Glomerular endothelial cell (primary cell): ENCODE measurements at places on chromosomes 11 and 22. TPM values are rescaled to one million over a fixed set of nuclear protein-coding genes. Genes with fewer than 3 reads are reported as not detected.

DNA sequence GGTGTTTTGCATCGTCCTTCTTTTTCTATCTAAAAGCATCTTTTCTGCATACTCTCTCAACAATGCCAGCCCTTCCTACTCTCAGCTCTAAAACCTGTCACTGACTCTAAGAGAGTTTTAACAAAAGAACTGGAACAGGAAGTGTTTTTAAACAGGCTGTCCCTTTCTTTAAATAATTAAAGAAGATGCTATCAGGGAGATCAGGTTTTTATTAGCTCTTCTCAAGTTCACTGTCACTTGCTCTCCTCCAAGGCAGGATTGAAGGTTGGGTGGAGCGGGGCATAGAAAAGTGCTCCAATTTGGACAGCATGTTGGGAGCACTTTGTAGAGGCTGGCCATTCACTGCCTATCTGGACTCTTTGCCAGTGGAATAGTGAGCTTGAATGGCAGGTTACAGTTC, 56.4 kb upstream of the BARX2 start:
- DNase-seq: no peak

DNA sequence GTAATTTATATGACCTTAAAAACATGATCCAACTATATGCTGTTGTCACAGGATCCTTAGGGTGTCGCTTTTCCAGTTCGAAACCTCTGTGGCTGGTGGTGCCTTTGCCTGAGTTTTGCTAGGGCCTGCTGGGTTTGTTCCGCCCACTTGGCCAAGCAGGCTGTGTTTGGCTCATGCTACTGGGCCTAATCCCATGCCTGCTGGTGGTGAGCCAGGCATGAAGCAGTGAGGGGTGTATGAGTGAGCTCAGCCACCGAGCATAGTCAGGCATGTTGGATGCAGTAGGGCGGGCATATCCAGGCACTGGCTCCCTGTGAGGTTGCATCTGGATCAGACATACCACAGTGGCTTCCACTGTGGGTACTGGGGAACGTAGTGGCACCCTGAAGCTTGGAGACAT, 16.3 kb downstream of the NPAT start:
- no peak for DNase-seq

DNA sequence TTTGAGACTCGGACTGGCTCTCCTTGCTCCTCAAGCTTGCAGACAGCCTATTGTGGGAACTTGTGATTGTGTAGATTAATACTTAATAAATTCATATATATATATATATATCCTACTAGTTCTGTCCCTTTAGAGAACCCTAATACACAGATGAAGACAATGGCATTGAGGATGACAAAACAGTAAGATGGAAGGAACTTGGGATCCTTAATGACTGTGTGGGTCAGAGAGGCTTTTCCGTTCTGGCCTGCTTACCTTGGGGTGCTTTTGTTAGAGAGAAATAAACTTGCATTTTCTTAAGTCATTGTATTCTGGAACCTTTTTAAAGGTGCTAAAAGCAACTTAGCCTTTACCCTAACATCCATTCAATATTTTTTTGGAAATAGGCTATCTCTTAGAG, 49.6 kb upstream of the RRAS2 start:
- DNase-seq: no peak

GRCh38 chr11:134292661-134293060, 16.5 kb downstream of the GLB1L3 start:
- no peak for DNase-seq

GRCh38 chr22:20604776-20605221, 97.4 kb downstream of the MED15 start:
- no peak for DNase-seq

The CSTPP1 gene
- total RNA-seq: 25.9 and 33.5 TPM in 2 replicates

DNA sequence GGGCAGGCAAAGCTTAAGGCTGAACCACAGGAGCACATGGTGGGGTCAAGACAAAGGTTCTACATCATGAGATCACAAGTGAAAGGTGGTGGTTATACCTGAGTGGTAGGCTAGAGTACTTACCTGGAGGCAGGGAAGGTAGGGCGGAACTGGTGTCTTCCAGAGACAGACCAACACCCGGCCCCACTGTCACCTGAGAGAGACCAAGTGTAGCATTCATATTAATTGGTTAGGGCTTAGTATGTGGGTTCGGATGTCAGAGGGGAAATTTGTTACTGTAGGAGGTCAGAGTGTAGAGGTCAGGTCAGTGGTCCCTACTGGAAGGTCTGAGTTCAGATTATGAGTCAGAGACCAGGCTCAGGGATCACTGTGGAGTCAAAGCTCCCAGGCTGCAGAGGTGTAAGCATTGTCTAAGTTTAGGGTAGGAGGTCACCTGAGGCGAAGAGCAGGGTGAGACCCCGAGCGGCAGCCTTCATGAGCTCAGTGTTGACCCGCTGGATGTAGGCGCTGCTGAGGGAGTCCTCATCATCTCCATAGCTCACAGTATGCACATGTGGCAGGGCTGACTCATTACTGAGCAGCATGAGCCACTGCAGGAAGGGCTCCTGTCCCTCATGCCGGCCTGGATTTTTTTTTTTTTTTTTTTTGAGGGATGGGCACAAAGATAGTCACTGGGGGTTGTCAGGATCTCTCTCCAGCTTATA, 3.2 kb downstream of the TPP1 start:
- DNase-seq: no peak

GRCh38 chr11:16295592-16295991, 60.8 kb downstream of the SOX6 start:
- DNase-seq: no peak

The TRIM51 gene
- not detected in 2 replicates for total RNA-seq

GRCh38 chr11:30143098-30143705, 87.6 kb upstream of the FSHB start:
- DNase-seq: peak; percentile 12

The NXPE4 gene
- not detected in 2 replicates for total RNA-seq

DNA sequence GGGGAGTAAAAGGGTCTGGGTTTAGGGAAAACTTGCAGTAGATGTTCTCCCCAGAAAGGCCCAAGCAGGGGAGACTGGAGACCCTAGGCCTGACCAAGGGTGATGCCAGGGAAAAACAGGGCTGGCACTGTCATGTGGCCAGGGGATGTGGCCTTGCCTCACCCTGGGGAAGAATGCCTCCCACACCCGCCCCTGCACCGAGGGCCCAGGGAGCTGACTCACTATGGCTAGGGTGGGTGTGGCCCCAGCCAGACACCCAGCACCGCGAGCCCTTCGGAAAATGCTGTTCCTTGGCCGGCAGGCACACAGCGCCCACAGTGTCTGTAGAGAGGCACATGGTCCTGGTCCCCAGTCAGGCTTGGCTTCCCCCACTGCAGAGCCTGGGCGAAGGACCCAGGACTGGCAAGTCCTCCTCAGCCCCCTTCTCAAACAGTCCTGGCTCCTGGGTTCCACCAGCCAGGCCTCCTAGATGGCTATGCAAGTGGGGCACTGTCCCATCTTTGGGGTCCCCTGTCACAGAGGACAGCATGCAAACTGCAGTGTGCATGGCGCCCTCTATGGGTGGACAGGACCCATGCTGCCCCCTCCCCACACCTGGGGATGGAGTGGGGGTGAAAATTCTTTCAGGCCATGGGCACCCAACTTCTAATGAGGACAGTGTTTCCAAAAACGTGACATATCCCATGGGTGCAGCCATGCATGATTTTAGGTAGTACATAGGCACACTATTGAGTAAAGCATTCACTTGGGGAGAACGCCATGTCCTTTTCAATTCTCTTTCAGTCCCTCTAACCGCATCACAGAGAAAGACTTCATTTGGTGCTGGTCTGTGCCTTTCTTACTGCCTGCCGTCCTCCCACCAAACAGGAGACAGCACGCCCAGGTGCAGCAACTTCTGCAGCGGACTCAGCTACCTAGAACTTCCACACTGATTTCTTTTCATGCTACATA, 15.2 kb downstream of the TMPRSS5 start:
- DNase-seq: no peak

GRCh38 chr11:123473941-123474677, 44.0 kb downstream of the GRAMD1B start:
- DNase-seq: peak; percentile 94
